Activated CD8-positive, alpha-beta memory T cell treated with anti-CD3 and anti-CD28 coated beads for 24 hours (primary cell): ENCODE measurements at places on chromosomes 6 and 20.

DNA sequence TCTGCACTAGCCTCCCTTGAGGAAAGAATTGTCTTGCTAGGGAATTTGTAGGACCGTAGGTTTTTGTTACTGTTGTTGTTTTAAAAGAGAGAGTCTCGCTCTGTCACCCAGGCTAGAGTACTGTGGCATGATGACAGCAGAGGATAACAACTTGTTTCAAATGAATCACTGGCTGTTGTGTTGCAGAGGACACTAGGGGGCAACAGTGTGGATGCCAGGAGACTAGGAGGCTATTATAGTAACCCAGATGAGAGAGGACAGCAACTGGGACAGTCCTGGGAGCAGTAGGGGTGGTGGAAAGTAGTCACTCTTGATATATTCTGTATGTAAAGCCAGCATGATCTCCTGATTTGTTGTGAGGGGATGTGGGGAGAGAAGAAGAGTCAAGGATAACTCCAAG is 41.8 kb upstream of the LAMA4 start:
- no peak for DNase-seq

DNA sequence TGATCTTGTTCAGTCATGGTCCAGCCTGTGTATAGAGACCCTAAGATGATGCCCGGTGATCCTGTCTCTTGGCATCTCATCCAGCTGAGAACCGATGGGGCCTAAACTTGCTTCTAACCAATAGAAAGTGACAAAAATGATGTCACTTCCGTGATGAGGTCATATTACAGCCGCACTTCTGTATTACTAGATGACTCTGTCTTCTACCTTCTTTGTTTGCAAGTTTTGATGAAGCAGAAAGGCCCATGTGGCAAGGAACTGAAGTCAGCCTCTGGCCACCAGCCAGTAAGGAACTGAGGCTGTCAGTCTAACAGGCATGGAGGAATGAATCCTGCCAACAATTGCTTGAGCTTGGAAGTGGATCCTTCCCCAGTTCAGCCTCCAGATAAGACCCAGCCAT is 32.8 kb upstream of the HLA-C start:
- DNase-seq: no peak

- DNase-seq: no peak
Measured at GRCh38 chr6:20200761-20201630, 11.3 kb downstream of the MBOAT1 start.

DNA sequence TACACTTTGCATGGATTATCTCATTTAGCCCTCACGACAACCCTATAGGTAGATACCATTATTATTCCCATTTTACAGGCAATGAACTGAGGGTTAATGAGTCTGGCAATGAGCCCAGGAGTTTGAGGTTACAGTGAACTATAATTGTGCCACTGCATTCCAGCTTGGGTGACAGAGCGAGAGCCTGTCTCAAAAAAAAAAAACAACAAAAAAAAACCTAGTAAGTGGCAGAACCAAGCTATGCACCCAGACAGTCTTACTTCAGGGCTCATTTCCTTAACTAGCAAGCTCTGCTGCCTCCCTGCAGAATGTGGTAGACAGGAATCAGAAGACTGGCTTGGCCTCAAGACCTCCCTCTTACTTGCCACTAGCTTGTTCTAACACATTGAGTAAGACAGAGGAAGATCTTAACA is 71.9 kb upstream of the RREB1 start:
- DNase-seq: no peak

- no peak for DNase-seq
Measured at GRCh38 chr6:71498638-71499037, 210.0 kb downstream of the OGFRL1 start.

GRCh38 chr6:156379392-156380289 is 397.5 kb upstream of the ARID1B start:
- DNase-seq: no peak

DNA sequence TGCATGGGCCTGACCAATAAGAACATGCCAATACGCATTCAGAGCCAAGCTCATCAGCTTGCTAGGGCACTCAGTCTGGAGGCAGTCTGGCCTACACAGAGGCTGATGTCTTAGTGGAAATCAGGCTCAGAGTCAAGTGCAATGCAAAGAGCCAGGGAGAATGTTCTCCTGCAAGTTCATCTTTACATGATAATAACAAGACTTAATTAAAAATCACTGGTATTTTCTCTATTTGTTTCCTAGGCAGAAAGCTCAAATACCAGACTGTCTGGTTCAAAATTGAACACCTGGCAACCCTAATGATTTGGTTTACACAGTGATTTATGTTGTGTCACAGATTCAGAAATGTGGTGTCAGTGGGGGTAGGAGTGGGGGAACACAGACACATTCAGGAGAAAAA is 689.3 kb upstream of the FLRT3 start:
- no peak for DNase-seq

DNA sequence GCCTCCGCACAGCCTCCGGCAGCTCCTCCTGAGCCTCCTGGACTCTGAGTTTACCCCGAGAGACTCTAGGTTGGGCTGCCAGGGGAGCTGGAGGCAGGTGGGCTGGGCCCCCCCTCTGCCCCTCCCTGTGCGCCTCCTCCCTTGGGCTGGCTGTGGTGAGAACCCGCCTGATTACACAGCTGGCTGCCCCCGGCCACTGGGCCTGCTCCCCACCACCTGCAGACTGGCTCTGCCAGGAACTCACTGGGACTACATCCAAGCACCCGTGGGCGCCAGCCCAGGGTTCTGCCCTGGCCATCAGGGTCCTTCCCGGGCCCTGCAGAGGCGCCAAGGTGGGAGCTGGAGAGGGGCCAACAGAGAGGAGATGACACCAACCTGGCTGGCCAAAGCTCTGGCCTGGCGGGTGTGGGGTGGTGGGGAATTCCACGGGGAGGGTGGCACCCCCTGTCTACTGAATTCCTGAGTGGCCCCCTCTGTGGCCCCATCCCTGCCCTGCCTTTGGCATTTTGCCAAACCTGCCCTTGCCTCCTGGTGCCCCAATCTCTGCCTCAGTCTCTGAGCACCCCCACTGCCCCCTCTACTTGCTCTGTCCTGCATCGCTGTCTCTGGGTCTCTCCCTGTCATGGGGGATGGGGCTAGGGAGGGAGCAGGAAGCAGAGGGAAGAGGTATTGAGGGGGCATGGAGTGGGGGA is 21.9 kb upstream of the CDH22 start:
- no peak for DNase-seq

GRCh38 chr20:11217326-11218172 is 543.8 kb upstream of the JAG1 start:
- no peak for DNase-seq

- no peak for DNase-seq
Measured at GRCh38 chr6:159646733-159647132, 46.3 kb downstream of the SOD2 start.

GRCh38 chr20:13678944-13679343 is 40.2 kb upstream of the TASP1 start:
- no peak for DNase-seq

- no peak for DNase-seq
Measured at GRCh38 chr6:12450467-12450866, 160.3 kb downstream of the EDN1 start.

GRCh38 chr6:37324131-37325033 is 29.4 kb upstream of the RNF8 start:
- peak; percentile 21 for DNase-seq

DNA sequence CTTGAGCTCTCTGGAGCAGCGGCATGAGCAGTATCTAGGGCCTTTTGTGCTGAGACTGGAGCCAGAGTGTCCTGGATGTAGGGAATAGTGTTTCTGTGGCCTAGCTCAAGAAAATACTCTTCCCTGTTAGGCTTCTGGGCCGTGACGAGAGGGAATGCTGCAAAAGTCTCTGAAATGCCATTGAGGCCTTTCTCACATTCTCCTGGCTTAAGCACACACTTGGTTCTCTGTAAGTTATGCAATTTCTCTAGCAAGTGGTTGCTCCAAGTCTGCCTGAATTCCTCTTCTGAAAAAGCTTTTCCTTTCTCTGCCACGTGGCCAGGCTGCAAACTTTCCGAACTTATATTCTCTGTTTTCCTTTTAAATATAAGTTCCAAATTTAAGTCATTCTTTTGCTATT is 744.4 kb downstream of the GRIK2 start:
- no peak for DNase-seq

- no peak for DNase-seq
Measured at GRCh38 chr6:15682965-15683822, 20.4 kb upstream of the DTNBP1 start.

- no peak for DNase-seq
Measured at GRCh38 chr20:58701431-58702160, 9.0 kb downstream of the NPEPL1 start.

GRCh38 chr6:70241991-70242420 is 60.9 kb downstream of the COL9A1 start:
- DNase-seq: no peak

- DNase-seq: no peak
Measured at GRCh38 chr20:2285613-2286012, 10.2 kb upstream of the TGM3 start.

GRCh38 chr20:20827992-20828597 is 115.7 kb upstream of the RALGAPA2 start:
- DNase-seq: no peak

DNA sequence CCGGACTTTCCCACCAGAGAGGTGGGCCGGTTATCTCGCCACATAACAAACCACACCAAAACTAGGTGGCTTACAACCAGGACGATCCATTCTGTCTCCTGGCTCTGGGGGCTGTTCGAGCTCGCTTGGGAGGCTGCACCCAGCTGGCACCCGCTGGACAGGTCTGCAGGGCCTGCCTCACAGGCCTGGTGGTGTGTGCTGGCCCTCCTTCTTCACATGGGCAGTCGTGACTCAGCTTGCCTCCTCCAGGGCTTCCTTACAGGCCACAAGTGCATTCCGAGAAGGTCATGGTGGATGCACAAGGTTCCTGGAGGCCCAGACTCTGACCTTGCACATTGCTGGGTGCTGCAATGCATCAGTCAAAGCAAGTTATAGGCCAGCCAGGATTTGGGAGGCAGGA is 34.2 kb downstream of the FOXF2 start:
- DNase-seq: peak; percentile 28

- no peak for DNase-seq
Measured at GRCh38 chr20:20003031-20003954, 13.9 kb upstream of the NAA20 start.

GRCh38 chr6:4554645-4555044 is 221.6 kb upstream of the CDYL start:
- no peak for DNase-seq

DNA sequence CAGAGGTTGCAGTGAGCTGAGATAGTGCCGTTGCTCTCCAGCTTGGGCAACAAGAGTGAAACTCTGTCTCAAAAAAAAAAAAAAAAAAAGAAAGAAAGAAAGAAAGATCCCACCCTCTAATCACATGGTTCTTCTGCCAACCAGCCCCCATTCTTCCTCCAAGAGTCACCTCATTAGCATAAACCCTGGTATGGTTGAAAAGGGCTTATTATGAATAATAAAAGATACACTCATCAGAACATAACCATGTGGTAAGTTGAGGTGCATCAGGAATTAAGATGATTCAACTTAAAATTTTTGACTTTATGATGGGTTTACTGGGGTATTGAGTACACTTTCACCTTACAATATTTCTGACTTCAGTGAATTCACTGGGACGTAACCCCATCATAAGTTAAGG is 793 bp upstream of the TRIM40 start:
- no peak for DNase-seq

GRCh38 chr6:135423649-135424128 is 73.9 kb downstream of the AHI1 start:
- DNase-seq: no peak

DNA sequence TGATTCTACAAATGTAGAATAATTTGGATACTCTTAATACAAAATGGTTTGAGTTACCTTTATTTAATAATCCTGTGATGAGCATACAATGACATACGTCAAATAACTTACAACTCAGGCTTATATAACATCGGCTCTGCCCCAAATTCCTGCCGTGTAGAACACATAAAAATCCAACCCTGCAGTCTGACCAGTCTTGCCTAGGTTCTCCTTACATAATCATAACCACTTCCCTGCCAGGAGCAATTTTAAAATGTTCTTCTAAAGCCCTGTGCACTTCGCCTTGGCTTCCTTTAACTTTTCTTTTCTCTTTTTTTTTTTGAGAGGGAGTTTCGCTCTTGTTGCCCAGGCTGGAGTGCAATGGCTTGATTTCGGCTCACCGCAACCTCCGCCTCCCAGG is 16.2 kb upstream of the IER3 start:
- DNase-seq: no peak

DNA sequence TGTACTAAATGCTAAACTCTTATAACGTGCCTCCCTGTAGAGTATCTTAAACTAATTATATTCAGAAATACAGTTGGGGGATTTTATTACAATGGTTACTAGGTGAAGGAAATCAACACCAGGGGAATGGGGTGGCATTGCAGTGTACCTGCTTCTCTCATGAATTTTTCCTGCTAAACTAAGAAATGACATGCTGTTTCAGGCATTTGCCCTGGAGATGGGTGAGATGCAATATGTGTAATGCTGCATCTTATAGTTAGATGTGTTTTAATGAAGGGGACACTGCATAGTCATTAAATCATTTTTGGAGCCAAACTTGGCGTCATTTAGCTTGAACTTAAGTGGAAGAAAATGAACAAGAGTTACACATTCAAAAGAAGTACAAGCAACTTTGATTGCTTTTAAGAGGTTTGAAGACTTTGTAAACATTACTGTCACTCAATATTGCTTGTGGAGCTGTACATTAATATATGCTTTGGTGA is 4.3 kb downstream of the EYA4 start:
- DNase-seq: no peak

DNA sequence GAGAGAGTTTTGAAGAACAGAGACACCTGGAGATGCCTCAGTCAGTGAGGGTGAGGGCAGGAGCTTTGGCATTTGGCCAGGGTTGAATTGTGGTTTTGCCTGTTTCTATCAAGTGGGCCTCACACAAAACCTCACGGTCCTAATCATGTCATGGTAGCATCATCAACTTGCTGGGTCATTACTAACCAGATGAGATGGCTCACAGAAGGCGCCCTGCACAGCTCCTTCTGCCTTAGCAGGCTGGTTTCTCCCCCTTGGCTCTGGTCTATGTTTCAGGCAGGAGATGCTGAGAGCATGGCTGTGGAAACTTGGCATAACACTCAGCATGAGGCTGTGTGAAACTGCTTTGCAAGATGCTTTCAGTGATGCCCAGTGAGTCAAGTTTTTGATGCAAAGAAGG is 99.3 kb downstream of the LRRC1 start:
- DNase-seq: peak; percentile 56

DNA sequence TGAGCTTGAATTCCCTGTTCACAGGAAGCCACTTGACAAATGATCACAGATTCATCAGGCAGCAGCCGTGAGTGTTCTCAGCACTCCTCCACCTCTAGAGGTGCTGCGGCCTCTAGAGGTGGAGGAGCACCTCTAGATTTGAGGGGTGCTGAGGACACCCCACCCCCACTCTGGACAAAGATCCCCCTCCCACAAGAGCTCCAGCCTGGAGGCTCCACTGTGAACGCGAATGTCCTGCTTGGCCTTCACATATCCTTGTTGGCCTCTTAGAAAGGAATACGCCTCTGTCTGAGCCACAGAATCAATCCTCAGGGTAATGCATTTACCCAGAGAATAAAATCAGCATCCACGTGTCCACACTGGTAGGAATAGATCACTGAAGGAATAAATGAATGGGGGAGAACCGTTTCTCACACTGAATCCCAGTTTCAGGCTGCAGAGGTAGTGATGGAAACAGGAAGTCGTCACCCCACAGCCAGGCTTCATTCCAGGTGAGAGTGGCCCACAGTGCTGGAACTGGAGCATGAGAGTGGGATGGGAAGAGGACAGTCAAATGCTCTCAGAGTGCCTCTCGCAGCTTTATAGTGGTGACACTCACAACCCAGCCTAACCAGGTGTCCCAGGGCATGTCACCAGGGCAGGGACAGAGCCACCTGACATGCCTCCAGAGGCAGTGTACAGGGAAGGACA is 16.6 kb downstream of the NPEPL1 start:
- peak; percentile 48 for DNase-seq
